Activated CD4-positive, alpha-beta T cell treated with anti-CD3 and anti-CD28 coated beads for 1 hour (primary cell): ENCODE measurements at places on chromosomes 2 and 18.

GRCh38 chr2:224042191-224042696 is 3.2 kb upstream of the SERPINE2 start:
- no peak for DNase-seq

GRCh38 chr2:98448441-98449145 is 3.9 kb downstream of the INPP4A start:
- no peak for DNase-seq

- DNase-seq: no peak
Measured at GRCh38 chr18:63454497-63454896, 22.3 kb upstream of the SERPINB5 start.

DNA sequence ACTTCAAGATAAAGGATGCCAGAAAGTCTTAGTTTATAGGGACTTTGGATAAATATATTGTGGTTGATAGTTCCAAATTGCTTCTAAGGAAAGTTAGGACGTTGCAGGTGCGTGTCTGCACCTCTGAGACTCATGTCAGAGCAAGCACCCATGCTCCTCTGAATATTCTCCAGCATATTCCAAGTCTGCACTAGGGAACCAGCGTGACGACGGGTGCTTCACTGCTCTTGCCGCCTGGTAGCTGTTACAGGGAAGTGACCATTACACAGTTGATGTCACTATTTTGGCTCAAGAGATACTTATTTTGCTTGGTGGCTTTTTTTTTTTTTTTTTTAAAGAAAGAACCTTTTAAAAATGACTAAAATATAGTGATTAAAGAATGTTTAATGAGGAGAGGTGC is 35.6 kb downstream of the GATA6 start:
- DNase-seq: no peak

- no peak for DNase-seq
Measured at GRCh38 chr2:120596990-120597594, 138.6 kb upstream of the GLI2 start.

GRCh38 chr2:153780241-153780640 is 91.5 kb upstream of the GALNT13 start:
- no peak for DNase-seq

DNA sequence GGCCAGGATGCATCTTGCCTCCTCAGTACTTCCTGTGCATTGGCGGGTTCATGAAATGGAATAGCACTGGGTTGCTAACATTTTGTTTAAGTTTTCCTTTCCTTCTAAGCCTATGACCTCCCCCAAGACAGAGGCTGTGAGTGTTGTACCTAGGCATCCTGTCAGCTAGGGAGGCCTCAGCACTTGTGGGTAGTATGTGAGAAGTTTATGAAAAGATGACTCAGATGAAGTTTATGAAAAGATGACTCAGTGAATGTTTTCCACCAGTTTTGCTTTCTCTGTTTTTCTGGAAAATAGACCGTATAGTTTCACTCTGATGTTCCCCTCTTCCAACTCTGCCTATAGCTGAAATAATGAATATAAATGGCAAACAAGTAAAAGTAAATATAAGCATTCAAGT is 412.9 kb downstream of the TMEM182 start:
- no peak for DNase-seq

DNA sequence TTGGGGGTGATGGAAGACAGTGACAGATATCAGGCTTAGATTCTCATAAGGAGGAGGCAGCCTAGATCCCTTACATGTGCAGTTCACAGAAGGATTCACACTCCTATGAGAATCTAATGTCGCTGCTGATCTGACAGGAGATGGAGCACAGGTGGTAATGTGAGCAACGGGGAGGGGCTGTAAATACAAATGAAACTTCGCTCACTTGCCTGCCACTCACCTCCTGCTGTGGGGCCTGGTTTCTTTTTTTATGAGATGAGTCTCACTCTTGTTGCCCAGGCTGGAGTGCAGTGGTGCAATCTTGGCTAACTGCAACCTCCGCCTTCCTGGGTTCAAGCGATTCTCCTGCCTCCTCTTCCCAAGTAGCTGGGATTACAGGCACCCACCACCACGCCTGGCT is 258.6 kb downstream of the EN1 start:
- no peak for DNase-seq

GRCh38 chr2:147440734-147441133 is 404.1 kb upstream of the ACVR2A start:
- no peak for DNase-seq

DNA sequence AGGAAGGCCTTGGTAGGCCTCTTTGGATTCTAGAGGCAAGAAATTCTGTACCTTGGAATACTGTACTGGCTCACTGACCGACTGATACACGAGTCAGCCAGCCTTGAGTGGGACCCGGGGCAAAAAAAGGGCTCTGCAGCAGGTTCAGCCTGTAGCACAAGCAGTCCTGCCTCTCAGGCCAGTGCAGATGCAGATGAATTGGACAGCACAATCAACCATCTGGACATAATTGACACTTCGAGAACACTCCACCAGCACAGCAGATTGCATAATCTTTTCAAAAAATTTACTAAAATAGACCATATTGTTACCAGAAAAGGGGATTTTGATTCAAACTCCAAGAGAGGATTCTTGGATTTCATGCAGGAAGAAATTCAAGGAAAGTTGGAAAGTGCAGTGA is 241.6 kb downstream of the RPIA start:
- no peak for DNase-seq

GRCh38 chr2:3262437-3263388 is 114.9 kb downstream of the EIPR1 start:
- DNase-seq: no peak

DNA sequence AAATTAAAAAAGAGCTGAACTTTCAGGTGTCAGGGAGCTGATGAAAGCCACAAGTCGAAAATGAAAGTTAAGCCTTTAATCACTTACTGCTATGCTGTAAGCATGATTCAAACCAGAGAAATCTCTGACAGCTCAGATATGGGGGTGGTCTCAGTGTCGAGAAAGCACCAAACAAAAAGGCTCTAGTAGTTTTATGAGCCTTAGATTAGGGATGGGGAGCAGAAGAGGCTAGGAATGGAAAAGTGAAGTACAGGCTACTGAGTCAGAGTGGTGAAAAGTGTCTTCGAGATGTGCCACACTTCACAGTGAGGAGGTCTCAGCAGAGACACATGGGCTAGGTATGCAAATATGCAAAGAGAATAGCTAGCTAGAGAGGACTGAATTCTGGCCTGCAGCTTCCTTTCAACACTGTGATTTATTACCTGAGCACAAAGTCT is 482.2 kb downstream of the SPAG16 start:
- DNase-seq: no peak

DNA sequence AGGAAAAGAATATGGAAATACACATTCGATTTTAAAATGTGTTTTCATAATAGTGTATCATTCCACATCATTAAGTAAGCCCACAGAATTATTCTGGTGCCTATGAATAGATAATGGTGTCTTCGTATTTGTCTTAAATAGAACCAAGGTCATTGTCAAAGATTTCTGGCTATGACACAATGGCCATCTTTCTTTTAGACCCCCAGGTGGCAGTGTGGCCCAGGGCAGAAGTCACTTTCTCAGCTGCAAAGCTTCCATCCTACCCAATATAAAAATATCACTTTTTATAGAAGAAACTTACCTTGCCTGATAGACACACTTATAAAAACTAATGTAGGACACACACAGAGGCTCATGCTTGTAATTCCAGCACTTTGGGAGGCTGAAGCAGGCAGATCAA is 57.5 kb downstream of the ZRANB3 start:
- no peak for DNase-seq

GRCh38 chr2:98333922-98334321 is 12.3 kb upstream of the CNGA3 start:
- no peak for DNase-seq

DNA sequence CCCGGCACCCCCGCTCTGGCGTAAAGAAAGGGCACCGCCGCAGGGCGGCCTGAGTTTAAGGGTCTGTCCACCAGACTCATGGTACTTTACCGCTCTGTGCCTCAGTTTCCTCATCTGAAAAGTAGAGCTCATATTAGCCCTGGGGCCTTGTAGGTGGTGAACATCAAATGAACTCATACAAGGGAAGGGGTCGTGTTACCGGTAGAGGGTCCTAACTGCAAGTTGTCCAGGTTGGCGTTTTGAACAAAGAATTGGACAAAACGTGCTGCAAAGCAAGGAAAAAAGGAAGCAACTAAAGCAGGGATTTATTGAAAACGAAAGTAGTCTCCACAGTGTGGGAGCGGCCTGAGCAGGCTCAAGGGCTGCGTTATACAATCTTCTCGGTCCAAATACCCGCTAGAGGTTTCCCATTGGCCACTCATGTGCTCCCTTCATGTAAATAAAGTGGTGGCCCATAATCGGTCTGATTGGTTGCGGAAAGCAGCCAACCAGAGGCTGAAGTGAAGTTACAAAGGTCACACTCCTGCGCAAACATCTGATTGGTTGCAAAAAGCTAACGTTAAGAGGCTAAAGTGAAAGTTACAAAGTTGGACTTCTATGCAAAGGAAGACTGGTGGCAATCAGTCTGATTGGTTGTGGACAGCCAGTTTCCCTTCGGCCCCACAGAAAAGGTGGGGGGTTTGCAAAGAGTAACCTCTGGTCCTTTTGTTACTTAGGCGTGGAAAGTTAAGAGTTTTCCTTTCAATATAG is 80.7 kb upstream of the LDLRAD4 start:
- peak; percentile 40 for DNase-seq

DNA sequence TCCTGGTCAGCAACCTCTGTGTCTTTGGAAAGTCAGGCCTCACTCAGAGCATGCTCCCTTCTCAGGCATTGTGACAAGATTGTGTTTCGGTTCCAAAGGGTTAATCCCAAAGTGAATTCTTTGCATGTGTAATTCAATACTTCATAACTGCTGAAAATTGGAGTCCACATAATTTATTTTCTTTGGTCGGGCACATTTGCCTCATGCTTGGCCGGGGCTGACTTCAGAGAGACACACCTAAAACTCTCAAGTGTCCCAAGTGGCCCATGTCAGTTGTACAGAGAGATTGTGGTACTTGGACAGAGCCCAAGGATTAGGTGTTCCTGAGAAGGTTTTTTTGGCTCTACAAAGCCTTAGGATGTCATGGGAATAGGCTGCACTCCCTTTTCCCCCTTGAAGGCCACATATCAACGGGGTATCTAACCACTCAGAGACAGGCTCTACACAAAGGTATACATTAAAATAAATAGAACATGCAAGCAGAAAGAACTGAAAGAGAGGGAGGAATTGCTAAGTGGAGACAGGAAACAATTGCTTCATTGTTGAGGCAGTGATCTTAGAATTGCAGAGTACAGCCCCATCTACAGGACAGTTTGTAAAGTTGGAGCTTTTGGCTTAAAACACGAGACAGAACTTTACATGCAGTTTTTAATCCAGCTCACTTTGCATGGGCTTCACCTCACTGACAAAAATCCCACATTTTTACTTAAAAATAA is 1232.3 kb upstream of the ZEB2 start:
- no peak for DNase-seq

- DNase-seq: no peak
Measured at GRCh38 chr18:52007105-52007504, 332.9 kb upstream of the DCC start.

DNA sequence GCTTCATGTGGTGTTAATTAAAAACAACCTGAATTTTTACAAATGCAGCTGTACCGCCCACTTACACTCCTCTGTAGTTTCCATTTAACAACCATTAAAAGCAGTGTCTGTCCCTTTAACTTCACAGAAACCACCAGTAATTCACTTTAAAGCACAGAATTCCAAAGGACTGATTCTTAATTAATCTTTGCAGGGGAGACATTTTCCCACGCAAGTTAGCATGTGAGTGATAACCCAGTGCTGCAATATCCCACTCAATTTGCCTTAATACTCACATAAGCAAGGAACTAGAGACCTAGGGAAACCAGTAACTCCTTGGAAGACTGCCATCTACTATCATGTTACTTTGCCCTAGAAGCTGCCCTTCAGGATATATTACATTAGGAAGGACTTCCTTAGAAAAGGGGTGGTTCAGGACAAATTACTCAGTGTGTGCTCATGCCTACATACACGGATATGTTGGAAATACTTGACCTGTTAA is 102.3 kb downstream of the OSR1 start:
- DNase-seq: no peak
